ENCODE measurements at places on chromosomes 2 and 18.
A peak's percentile ranks its signal among the peaks of the same experiment; 100 is the strongest.

- DNase-seq, result no peak
These were observed 694.6 kb downstream of the CPS1 start for GRCh38 chr2:211251016-211251415.

DNA sequence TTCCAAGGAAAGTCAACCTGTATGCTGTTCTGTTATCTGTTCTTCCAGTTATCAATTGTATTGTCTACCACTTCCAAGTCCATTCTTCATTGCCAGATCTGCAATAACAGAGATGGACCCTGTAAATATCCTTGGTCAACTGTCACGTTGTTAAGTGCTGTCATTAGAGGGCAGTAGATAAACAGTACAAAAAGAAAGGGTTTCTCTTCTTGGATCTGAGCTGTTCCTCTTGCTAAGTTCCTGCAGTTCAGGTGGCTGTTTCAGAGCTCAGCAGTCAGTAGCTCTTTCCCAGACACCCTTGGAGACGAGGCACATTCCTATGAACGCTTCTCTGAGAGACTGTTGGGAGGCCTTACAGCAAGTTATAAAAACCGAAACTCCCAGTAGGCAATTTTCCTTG, 957.1 kb upstream of the CHAC2 start:
- no peak for DNase-seq

DNA sequence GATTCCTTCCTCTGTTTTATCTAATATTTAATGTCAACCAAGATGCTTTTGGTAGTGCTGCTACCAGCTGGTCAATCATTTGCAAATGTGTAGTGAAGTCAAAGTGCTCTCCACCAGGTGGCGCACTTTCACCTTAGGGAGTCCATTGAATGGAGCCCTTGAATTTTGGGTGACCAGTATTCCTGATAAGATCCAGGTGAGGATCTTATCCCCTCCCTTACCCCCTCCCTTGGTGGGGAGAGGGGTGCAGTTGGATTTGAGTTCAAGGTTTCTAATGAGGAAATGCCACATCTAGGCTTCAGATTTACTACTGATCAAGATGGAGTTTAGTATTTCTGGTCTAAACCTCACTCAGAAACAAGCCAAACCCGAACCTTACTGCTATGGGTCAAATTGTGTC, 12.0 kb upstream of the E2F6 start:
- peak; percentile 61 for DNase-seq

- DNase-seq, result no peak
These were observed 88.6 kb upstream of the TTN start for GRCh38 chr2:178895872-178896271.

- no peak for DNase-seq
These were observed 13.0 kb upstream of the FHL2 start for GRCh38 chr2:105411720-105412407.

DNA sequence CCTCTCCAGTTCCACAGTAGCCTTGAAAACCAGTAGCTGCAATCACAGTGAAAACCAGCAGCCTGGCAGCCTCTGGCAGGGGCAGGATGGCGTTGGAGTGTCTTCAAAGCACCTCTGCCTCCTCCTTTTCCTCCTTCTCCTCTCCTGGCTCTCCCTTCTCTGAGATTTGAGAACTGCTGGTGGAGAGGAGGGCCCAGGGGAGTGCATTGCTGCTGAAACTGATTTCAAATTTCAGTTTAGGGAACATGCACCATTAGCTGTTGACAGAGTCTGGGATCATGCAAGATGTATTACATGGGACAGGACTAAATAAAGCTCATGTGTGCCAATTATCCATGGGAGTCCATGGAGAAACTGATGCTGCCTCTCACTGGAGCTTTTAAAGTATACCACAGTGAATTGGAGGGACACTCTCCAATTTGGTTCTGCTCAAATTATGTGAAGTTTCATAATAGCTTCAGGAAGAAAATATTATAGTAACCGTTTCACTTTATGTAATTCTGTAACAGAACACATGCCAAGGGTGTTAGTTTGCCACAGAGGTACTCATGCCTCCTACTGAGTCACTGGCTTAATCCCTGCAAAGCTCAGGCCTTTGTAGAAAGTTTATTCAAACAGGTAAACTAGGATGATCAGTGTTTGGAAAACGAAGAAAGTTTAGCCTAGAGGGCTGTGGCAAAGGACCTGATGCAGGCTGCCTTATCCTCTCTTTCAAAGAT, 146.1 kb downstream of the PRPF40A start:
- DNase-seq, result no peak

DNA sequence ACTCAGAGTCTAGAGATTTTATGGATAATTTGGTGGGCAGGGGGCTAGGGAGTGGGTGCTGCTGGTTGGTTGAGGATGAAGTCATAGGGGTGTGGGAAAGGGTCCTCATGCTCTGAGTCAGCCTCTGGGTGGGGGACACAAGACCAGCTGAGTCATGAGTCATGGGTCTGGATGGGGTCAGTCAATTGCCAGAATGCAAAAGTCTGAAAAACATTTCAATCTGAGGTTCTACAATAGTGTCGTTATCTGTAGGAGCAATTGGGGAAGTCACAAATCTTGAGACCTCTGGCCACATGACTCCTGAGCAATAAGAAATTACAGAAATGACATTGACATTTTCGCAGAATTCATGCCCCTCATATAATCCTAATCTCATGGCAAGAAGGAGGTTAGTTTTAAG, 15.1 kb downstream of the NMS start:
- no peak for DNase-seq

All from activated T-helper 1 cell treated with Interleukin-2 at 50 U/mL for 16 hours (primary cell).